ENCODE measurements at places on chromosomes 2 and 18. TPM values are rescaled to one million over a fixed set of nuclear protein-coding genes. Genes with fewer than 3 reads are reported as not detected.

The SCN2A gene
- 0.07 TPM for total RNA-seq

The RNF103 gene
- 10.2 TPM for total RNA-seq

The AMER3 gene
- not detected for total RNA-seq

The TMEM163 gene
- not detected for total RNA-seq

The CROCC2 gene
- total RNA-seq, result not detected

The ACMSD gene
- total RNA-seq, result 0.46 TPM

The SERPINB4 gene
- 5.0 TPM for total RNA-seq

The TMEFF2 gene
- 0.19 TPM for total RNA-seq

The ZNF521 gene
- total RNA-seq, result 0.21 TPM

The NGEF gene
- 7.6 TPM for total RNA-seq

The DUSP19 gene
- 0.98 TPM for total RNA-seq

The STARD6 gene
- total RNA-seq, result 0.51 TPM

The SERPINB10 gene
- 0.28 TPM for total RNA-seq

The MTCL1 gene
- total RNA-seq, result 11.8 TPM

The SPDYA gene
- total RNA-seq, result 0.28 TPM

The MATN3 gene
- total RNA-seq, result 1.2 TPM

The IL37 gene
- total RNA-seq, result not detected

The POLR1B gene
- total RNA-seq, result 14.7 TPM

The MC5R gene
- total RNA-seq, result not detected

The NFATC1 gene
- 2.5 TPM for total RNA-seq

The KCNG2 gene
- total RNA-seq, result not detected

The ATP8B1 gene
- total RNA-seq, result 23.5 TPM

The CLEC4F gene
- total RNA-seq, result not detected

The POTEC gene
- not detected for total RNA-seq

The RTP5 gene
- total RNA-seq, result not detected

Data from airway epithelial cell (primary cell).